ENCODE measurements at places on chromosomes 7 and 10. TPM values are rescaled to one million over a fixed set of nuclear protein-coding genes. Genes with fewer than 3 reads are reported as not detected.
A peak's percentile ranks its signal among the peaks of the same experiment; 100 is the strongest.

GRCh38 chr7:23788843-23789242, 78.8 kb downstream of the STK31 start:
- no peak for DNase-seq

DNA sequence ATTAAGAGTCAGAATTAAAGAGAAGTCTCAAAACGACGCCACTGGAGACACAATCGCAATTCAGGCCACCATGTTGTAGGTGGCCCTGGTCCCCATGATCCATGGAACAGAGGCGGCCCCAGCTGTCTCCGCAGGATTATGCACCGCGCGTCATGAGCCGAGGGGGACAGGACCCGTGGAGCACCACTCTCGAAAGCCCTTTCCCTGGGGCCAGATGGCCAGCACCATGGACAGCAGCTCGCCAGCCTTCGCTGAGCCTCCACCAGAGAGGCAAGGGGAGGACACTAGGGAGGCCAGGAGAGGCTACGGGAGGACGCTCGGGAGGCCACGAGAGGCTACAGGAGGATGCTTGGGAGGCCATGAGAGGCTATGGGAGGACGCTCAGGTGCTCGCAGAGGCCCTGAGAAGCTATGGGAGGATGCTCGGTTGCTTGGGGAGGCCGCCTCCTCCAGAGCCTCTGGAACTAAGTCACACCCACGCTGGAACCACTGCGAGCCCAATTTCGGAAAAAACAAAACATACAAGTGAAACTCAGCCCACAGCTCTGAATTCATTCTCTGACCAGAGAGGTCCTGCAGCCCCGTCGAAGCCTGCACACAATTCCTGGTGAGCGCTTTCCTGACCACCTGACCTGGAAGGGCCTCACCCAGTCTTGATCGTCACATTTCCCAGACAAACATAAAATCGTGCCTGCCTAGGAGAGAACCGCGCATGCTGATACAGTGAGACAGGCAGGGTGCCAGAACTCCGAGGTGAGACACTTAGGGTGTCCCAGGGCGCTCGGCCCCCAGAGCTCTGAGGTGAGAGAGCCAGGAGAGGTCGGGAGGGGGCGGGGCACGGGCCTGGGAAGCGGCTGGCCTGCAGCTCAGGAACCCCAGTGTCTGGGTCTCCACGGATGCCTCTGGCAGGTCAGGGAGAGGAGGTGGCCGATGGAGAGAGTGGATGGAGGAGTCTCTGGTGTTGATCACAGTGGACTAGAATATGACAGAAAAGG, 224.4 kb downstream of the PTPRN2 start:
- peak; percentile 25 for DNase-seq

DNA sequence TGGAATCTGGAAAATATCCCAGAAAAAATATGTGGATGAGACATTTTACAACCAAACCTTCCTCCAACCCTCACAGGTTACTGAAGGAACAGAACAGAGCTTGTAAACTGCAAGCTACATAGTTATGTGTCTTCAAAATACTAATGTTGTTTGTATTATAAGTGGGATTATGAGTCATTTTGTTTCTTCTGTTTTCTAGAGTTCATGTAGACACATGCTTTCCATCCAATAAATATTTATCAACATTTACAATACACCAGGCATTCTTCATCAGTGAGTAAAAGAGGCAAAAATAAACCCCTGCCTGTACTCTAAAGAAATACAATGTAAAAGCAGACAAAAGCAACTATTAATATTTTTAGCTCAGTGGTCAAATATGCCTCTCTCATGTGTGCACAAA, 38.0 kb upstream of the TES start:
- DNase-seq, result no peak

DNA sequence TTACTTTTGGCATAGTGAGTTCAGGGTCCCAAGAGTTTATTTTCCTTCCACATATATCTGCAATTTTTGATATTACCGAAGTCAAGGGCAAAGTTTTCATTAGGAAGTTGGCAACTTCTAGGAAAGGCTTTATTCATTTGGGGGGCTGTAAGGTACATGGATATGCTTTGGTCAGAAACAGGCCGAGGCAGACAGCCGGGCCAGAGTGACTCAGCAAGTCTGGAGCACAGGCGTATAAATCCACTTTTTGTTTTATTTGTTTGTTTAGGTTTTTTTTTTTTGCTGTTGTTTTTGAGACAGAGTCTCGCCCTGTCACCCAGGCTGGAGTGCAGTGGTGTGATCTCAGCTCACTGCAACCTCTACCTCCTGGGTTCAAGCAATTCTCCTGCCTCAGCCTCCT, 3.7 kb downstream of the ZNF680 start:
- no peak for DNase-seq

- DNase-seq, result peak; percentile 61
These were observed 32.8 kb downstream of the SLC16A12 start for GRCh38 chr10:89502549-89502948.

DNA sequence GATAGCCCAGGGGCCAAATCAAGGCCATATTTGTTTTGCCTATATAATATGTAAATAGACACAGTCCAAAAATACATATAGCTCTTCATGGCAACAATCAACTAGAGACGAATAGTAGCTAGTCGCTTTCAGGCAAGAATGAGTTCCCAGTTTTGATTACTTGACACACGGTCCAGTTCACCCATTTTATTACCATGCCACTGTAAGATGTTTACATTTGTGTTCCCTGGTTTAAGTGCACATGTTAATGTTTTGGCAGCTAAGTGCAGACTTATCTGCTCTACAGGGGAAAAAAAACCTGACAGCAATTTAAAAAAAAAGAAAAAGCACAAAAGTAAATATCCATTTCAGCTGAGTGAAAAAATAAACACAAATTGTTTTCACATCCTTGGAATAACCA, 213.1 kb downstream of the TPK1 start:
- no peak for DNase-seq

DNA sequence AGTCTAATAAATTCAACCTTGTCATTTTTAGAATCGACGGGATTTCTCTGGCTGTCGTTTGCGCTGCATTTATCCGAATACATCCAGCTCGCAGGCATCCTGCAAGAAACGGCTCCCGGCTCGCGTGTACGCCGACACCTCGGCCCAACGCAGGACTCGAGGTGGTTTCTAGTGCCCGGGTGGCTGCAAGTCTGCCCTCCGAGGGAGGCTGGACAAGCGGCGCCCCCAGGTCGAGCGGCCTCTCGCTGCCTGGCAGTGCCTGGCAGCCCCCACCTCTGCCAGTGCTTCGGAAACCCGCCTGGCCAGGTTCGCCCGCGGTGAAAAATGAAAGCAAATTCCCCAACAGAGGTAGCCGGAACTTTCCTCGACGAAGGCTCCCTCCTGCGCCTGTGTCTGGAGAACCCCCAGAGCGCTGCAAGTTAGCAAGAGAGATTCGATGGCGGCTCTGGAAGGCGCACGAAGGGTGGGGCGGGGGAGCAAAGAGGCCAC, 5.7 kb upstream of the ZNF503 start:
- DNase-seq, result no peak

GRCh38 chr7:150947241-150947745, 30.8 kb downstream of the KCNH2 start:
- DNase-seq, result no peak

DNA sequence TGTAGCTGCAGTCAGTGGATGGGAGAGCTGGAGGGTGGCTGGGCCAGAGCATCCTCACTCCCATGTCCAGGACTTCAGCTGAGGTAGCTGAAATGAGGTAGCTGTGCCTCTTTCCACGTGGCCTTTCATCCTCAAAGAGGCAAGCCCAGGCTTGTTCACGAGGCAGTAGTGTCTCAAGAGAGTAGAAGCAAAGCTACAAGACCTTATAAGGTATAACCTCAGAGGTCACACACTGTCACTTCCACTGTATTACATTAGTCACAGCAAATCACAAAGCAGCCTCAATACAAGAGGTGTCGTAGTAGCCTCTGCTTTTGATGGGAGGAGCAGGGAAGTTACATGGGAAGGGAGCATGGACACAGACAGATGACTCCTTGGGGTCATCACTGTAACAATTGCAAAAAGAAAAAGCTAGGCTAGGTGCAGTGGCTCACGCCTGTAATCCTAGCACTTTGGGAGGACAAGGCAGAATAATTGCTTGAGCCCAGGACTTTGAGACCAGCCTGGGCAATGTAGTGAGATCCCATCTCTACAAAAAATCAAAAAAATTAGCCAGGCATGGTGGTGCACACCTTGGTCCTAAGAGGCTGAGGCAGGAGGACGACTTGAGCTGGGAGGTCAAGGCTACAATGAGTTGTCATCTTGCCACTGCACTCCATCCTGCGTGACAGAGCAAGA, 97.5 kb downstream of the SKIDA1 start:
- DNase-seq, result no peak

DNA sequence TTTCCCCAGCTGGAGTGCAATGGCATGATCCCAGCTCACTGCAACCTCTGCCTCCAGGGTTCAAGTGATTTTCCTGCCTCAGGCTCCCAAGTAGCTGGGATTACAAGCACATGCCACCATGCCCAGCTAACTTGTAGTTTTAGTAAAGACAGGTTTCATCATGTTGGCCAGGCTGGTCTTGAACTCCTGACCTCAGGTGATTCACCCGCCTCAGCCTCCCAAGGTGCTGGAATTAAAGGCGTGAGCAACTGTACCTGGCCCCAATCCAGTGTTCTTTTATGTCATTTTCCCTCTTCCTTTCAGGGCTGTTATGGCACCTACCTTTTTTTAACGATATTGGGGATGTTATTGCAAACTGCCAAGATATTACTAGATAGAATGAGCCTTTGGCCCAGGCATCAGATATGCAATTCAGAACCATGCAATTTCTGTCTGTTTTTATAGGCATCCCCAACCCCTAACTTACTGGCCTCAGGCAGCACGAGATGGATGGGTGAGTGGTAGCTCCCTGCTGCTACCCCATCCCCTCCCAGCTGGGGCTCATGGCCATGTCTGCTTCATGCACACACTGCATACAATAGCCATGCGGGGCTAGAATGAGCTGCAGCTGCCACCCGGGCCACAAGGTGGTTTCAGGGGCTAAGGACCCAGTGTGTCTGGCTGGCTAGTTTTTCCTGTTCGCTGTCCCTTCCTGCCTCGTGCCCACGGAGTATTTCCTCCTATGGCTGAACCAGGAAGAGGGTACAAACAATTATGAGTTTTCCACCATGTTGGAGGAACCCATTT, 1080.1 kb upstream of the SORCS1 start:
- DNase-seq, result no peak

GRCh38 chr10:96656198-96656577, 64.1 kb downstream of the PIK3AP1 start:
- DNase-seq, result no peak

Gene SGPL1
- 45.1 TPM for total RNA-seq

Gene MMS19
- total RNA-seq, result 127 TPM

Gene PRXL2A
- total RNA-seq, result 91.7 TPM

Gene AKR1C4
- not detected for total RNA-seq

Measured in tongue (tissue), 3 donors.